ENCODE measurements at places on chromosomes 6 and 20.

DNA sequence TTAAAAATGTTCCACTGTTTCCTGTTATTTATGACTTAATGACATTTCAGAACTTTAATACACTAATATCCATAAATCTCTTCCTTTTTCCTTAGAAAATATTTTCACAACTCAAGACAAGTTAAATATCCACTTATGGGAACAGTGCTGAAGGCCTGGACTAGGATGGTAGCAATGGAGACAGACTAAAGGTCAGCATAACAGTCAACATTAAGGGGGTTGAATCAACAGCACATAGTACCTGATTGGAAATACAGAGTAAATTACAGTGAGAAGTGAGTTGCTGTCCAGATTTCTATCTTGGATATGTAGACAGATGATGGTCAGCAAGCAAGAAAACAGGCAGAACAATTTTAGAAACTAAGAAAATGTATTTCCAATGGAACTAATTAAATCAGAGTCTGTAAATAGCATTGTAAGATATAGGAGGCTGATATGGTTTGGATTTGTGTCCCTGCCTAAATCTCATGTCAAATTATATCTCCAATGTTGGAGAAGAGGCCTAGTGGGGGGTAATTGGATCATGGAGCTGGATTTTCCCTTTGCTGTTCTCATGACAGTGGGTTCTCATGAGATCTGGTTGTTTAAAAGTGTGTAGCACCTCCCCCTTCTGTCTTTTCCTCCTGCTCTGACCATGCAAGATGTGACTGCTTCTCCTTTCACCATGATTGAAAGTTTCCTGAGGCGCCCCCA is 682.7 kb downstream of the MAFB start:
- DNase-seq: no peak

- DNase-seq: no peak
Measured at GRCh38 chr6:32830936-32831335, 7.6 kb downstream of the TAP2 start.

DNA sequence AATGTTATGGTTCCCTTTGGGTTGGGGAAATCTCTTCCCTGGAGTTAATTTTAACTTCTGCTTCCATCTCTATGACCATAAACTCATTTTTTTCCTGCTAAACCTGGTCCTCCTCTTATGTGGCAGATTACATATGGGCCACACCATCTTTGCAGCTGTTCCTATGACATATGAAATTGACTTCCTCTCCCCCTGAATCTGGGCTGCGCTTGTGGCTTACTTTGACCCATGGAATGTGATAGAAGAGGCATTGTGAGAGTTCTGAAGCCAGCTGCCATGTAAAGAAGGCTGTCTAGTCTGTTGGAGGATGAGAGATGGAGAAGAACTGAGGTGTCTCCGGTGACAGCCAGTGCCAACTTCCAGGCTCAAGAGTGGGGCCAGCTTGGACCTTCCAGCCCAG is 100.1 kb downstream of the CDC5L start:
- DNase-seq: no peak

DNA sequence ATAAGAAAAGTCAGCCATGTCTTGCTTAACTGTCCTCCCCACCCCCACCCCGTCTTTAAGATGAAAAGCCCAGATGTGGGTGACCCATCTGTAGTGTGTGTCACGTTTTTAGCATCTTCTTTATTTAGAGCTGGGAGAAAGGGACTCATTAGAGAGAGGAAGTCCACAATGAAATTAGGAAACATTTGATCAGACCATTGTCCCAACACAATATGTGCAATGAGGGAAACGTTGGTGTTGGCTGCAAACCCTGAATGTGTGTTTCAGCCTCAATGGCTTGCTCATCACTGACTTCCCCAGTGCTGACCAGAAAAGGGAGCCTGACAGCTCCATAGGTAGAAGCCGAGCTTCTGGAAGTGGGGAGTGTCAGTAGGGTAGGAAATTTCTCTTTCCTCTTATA is 475.7 kb downstream of the CD83 start:
- DNase-seq: no peak

DNA sequence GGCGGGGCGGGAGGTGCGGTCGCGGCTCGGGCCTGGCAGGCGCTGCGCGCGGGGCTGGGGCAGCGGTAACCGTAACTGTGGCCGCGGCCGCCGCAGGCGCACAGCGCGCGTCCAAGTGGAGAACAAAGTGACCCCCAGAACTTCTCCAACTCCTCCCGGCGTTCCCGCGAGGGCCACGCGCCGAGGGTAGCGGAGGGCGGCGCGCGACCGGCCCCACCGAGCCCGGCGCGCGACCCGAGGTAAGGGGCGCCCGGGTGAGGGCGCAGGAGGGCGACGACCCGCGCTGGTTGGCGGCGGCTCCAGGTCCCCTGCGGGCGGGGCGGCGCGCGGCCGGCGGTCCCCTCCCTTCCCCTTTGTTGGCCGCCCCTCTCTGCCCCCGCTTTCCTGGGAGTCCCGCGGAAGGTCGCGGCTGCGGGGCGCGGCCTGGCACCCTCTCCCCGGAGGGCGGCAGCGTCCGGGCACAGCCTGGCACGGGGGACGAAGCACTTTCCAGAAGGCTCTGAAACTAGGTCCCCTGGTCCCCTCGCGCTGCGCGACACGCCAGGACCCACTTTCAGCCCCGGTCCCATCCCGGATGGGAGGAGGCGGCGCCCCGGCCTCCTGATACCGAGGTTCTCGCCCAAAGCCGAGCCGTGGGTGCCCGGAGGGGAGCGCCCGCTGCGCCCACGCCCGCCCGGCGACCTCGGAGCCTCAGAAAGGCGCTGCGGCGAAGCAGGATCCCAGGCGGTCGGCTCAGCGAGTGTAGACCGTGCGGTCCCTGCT is at the start of gene TIAM2:
TIAM2 (plus strand) TSS at position 62 of the 762 bp plus-strand sequence. CDS start 133,909 bp downstream, outside the sequence.
- DNase-seq: no peak

DNA sequence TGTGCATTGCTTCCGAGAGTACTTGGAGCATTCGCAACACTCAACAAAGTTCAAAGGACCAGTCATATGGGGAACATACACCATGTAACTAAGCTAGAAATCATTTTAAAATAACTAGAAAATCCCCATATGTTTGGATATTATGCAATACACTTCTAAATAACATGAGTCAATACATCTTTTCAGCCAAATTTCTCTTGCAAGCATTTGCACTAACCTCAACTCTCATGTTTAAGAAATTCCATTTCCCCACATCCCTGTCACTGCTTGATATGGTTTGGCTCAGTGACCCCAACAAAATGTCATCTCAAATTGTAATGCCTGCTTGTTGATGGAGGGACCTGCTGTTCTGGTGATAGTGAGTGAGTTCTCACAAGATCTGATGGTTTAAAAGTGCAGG is 85.7 kb upstream of the CST7 start:
- no peak for DNase-seq

DNA sequence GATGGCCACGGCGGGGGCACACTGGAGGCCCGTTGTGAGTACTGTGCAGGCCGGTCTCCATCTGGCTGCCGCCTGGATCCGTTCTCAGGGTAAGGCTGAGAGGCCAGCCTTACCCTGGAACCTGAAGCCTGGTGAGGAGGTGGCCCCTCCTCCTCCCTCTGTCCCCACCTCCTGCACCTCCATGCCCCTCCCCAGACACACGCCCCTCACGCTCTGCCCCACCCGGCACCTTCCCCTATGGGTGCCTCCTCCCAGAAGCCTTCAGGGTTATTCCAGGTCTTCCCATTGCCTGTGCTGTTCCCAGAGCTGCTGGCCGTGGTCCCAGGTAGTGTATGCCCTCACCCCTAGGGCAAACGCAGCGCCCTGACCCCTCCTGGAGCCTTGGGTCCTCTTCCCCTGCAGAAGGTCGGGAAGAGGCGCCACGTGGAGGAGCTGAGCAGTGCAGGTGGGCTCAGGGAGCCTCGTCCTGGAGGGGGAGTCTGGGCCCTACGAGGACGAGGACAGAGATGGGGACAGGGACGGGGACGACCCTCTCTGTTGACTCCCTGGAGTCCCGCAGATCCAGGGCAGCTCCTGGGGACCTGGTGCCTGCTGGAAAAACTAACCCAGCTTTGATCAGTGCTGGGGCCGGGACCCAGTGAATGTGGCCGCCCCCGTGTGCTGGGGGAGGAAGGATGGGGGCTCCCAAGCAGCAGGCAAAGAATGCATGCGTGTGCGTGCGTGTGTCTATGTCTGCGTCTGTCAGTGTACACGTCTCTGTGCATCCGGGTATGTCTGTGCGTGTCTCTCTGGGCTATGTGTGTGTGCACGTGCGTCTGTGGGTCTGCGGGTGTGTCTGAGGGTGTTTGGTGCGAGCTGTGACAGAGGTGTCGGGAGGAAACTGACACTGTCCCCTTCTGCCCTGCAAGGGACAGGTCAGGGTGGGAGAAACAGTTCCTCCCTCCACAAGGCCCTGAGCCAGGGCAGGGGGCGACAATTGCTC is 8.2 kb upstream of the HRH3 start:
- no peak for DNase-seq
